ENCODE measurements at places on chromosomes 7 and 10.

DNA sequence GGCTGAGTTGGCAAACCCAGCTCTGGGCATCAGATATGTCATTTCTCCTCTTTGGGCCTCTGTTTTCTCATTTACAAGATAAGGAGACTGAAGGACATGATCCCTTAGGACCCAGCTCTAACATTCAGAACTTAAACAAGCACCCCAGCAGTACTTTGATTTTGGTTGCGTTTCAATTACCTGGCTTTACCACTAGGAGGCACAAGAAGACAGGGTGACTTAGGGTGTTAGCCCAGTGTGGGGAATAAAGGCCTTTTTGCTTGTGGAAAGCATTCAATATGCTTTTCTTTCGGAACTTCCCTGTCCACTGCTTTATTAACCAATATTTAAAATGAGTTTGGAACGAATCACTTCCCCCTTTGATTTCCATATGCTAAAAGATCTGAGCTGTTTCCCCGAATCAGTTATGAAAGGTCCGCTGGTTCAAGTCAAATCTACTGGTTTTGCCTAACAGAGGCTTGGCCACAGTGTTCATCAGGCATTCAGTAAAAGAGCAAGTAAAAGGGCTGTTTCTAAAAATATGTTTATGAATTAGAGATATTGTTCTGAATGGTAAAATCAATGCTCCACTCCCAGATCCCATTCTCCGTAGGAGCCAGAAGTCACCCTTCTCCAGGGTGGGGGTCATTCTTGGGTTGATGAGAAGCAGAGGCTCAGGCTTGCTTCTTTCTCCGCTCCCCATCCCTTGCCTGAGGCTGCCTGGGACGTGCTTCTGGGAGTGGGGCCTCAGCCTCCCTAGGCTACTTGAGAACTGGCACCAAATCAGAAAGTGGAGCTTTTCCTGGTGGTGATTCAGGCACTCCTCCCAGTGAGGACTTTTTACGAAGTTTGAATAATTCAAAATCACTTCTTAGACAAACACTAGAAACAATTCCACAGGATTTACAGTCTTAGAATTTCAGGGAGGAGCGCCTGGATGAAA, 105.5 kb downstream of the MYOF start:
- no peak for DNase-seq

DNA sequence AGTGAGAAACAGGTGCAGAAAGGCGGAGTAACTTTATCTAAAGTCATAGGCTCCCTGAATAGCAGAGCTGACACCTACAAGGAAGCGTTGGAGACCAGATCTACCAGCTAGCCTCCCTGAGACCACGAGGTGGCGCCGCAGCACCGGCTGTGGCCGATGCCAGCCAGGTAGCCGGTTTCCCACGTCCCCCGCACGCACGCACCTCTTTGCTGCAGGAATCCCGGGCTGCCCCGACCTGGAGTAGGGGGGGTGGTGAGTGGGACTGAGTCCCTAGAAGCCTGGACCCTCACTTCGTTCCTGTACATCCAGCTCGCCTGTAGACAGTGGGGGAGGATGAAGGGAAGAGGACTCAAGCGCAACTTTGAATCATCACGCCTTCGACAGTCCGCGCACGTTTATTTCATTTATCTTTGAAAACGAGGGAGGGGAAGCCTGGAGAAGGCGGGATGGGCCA, 3.7 kb downstream of the ELOVL3 start:
- peak; percentile 93 for DNase-seq

DNA sequence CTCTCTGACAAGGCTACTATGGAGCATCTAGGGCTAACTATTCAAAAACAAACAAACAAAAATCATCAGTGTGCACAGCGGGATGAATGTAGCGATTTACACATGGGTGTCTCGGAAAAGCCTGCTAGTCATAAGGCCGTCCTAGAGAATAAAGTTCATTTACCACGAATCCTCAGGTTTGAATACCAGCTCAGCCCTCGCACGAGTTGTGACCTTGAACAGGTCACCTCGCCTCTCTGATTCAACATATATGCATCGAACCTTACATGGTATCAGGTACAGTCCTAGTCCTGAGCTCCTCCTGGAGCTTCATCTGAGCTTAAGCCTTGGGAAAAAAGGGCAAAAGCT, 572 bp downstream of the ATP5MF start:
- no peak for DNase-seq

DNA sequence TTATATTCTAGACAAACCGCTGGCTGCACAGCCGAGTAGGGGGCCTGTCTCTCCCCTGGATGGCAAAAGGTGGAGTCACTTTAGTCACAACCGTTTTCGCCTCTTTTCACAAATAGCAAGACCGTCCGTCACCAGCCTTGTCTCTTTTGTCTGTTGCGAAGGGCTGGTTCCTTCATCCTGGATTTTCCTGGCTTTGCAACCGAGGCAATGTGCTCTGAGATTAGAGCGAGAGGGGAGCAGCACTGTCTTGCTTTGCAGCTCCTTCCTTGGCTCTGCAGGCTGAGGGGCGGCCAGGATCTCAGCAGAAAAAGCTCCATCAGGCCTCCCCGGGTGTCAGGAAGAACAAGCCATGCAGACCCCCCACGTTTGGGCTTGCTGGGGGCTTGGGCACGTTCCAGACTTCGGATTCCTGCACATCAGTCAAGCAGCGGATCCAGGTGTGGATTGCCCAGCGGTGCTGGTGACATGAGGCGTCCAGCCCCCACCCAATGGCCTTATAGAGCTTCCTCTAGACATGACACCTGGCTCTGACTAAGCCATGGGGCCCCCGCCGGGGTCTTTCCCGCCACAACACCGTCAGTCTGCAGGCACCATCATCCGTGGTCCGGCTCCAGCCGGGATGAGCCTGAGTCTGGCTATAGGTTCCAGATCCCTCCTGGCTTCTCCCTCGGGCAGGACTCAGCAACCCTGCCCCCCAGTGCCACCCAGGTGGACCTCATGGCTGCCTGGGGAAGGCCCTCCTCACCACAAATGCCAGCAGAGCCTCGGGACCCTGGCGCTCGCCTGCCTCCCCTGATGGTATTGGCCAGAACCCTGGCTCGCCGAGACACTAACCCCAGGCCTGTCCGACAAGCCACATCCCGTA, 467.6 kb upstream of the FOXK1 start:
- no peak for DNase-seq

GRCh38 chr7:83876593-83876992, 227.7 kb upstream of the SEMA3E start:
- DNase-seq = no peak

- DNase-seq = no peak
Observed at GRCh38 chr7:73885975-73886798, 25.2 kb downstream of the TMEM270 start.

GRCh38 chr10:63833411-63834060, 312.3 kb downstream of the REEP3 start:
- DNase-seq = no peak

GRCh38 chr7:132789281-132789680, 213.0 kb upstream of the PLXNA4 start:
- DNase-seq = no peak

- no peak for DNase-seq
Observed at GRCh38 chr7:44183386-44183785, 5.9 kb downstream of the GCK start.

- no peak for DNase-seq
Observed at GRCh38 chr10:119801998-119802538, 70.6 kb downstream of the MCMBP start.

DNA sequence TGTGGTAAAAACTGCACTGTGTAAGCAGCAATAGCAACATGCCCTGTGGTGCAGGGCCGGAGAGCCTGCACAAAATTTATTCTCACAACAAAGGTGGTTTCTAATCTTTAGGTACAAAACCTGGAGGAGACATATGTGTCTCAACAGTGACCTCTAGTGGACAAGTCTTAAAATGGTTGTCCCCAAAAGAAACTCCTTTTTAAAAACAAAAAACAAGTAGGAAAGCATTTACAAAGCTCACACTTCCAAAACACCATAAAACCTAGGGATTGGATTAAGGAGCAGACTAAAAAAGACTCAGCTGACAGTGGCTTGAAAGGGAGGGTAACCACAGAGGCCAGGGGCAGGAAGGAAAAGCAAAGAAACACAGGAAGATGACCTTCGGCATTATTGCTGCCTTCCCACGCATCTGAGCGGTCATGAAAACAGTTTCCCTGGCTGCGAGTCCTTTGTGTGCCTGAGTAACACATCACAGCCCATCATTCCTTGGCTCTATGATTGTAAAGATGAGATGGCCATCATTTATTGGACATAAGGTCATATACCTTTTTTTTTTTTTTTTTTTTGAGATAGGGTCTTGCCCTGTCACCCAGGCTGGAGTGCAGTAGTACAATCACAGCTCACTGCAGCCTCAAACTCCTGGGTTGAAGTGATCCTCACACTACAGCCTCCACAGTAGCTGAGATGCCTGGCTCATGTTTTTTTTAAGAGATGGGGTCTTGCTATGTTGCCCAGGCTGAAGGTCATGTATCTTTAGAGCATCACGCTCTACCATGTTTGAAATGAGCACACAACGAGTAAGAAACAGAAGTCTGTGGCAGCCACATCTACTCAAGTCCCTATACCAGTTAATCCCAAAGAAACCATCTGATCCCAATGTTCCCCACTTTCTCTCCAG, 39.5 kb downstream of the RSU1 start:
- DNase-seq = no peak

DNA sequence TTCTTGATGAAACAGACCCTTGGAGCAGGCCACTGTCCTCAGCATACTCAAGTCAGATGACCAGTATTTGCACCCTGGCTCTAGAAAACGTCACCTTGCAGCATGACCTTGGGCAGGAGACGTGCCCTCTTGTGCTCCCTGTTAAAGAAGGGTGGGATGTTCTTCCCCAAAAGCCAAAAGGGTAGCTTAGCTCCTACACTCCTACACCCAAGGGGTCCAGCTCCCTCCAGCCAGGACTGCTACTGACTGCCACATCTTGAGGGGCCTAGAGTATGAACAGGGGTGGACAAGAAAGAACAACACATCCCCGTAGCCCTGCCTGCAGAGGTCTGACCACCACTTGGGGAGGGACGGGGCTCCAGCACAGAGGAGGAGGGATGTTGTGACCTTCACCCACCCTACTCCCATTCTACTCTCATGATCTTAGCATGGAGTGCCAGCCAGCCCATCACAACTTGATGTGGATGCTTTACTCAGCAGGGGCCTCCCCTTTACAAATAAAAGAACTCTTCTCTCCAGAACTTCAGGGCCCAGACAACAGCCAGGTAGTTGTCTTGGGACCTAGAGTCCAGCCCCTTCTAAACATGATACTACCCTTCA, 165.3 kb upstream of the ZMIZ1 start:
- peak; percentile 37 for DNase-seq

GRCh38 chr7:100706672-100707311, 871 bp downstream of the POP7 start:
- DNase-seq = no peak

- peak; percentile 95 for DNase-seq
Observed at GRCh38 chr10:128125944-128126764, at the start of gene MKI67. MKI67 (minus strand) TSS chr10:128126423; CDS start chr10:128125667, 756 bp downstream.

DNA sequence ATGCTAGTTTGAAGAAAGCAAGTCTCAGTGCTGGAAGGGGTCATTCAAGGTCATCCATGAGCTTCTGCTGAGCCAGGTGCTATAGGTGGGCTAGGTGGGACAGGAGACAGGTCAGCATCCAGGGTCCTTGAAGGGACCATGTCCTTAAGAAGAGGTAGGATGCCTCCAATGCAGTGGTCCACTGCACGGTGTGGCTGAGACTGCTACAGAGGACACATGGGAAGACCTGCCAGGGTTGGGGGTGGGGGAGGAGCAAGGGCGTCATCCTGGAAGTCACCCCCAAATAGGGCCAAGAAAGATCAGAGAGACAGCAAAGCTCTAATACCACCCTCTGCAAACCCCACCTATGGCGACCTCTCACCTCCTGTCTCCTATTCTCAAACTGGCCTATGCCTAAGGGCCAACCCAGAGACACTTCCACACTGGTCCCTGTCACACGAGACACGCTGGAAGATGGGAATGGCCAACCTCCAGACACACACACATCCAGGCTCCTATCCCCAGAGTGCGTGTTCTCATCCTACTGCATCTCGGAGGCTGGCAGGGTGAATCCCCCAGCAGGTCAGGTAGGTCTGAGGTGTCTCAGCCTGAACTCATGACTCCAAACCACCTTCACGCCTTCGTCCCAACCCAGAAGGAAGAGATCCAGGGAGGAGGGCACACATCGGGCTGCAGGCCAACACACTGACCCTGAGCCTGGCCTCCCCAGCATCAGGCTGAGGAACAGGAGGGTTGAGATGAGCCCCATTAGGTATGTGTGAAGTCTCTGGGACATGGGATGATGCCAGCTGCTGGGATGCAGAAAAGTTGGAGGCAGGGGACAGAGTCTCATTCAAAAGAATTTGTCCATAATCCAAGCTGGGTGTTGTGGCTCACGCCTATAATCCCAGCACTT, 5.6 kb upstream of the PPP1R35 start:
- no peak for DNase-seq

DNA sequence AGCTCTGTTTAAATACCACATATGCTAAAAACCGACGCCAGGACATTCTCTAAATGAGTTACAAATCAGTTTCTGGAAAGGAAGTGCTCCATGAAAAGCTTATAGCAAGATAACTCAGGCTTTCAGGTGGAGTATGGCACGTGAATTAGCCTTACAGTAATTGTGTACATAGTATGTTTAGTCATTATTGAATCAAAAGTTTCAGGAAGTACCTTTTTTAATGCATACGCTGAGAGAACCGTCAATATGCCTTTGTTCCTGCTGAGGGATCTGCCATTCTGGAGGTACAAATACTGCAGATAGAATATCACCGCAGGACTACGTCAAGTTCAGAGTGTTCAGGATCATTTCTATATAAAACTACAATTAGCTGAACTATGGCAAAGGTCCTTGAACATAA, 45.7 kb downstream of the ANKMY2 start:
- no peak for DNase-seq

GRCh38 chr10:78044699-78045098, 11.0 kb downstream of the RPS24 start:
- DNase-seq = no peak

- DNase-seq = no peak
Observed at GRCh38 chr10:128500642-128501041, 374.4 kb upstream of the MKI67 start.

- DNase-seq = no peak
Observed at GRCh38 chr10:14282276-14282675, 48.4 kb downstream of the FRMD4A start.

- no peak for DNase-seq
Observed at GRCh38 chr10:51935341-51935740, 235.9 kb upstream of the CSTF2T start.

GRCh38 chr7:141208539-141208938, 134.7 kb downstream of the TMEM178B start:
- no peak for DNase-seq

DNA sequence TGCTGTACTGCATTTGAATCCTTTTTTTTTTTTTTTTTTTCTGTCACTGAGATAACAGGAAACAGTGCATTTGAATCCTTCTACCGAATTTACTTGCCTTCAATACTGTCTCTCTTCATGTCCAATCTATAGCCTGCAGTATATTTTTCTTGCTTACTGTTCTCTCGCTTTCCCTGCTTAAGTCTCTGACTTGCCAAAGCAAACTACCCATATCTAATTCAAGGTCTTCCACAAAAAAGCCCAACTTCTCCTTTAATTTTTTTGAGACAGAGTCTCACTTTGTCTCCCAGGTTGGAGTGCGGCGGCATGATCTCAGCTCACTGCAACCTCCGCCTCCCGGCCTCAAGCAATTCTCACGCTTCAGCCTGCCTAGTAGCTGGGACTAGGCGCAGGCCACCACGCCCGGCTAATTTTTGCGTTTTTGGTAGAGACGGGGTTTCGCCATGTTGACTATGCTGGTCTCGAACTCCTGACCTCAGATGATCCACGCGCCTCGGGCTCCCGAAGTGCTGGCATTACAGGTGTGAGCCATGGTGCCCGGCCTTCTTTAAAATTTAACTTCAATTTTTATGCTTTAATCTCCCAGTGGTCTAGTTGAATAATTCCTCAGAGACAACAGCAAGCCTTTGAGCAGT, 882 bp downstream of the PDCD11 start:
- DNase-seq = no peak
